CD14-positive monocyte (primary cell): ENCODE measurements at places on chromosomes 2 and 18. TPM values are rescaled to one million over a fixed set of nuclear protein-coding genes. Genes with fewer than 3 reads are reported as not detected.

DNA sequence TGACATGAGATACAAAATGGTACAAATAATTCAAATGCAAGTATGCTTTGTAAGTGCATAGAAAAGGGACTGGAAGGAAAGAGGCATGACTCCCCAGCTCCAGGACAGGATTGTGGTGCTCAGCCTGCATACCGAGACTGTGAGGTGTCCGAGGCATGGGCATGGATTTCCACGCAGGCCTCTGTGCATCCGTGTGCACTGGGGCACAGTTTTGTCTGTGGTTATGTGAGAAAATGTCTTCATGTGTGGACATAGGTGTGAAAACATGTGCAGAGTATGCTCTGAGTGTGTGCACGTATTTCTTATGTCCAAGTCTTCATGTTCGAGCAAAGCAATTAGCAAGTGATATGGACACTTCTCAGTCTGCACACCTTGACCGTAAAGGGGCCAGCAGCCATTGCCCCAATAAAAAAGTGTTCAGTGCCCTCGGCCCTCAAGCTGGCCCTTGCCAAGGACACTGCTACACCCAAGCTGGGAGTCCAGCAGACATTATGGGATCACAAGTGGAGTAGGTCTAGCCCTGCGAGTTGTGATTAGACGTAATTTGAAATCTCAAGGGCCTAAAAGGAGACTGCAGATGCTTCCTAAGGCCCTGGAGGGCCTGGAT lies 120.7 kb downstream of the CYP26B1 start:
- DNase-seq = no peak

GRCh38 chr2:152557273-152557888 lies 159.9 kb downstream of the PRPF40A start:
- DNase-seq = no peak

GRCh38 chr2:65061146-65061909 lies 5.1 kb downstream of the CEP68 start:
- DNase-seq = no peak

Gene ARHGAP28
- polyA plus RNA-seq = not detected in 2 replicates

Gene CCDC85A
- polyA plus RNA-seq = not detected in 2 replicates

GRCh38 chr2:238286987-238287736 lies 1.2 kb downstream of the PER2 start:
- DNase-seq = no peak

DNA sequence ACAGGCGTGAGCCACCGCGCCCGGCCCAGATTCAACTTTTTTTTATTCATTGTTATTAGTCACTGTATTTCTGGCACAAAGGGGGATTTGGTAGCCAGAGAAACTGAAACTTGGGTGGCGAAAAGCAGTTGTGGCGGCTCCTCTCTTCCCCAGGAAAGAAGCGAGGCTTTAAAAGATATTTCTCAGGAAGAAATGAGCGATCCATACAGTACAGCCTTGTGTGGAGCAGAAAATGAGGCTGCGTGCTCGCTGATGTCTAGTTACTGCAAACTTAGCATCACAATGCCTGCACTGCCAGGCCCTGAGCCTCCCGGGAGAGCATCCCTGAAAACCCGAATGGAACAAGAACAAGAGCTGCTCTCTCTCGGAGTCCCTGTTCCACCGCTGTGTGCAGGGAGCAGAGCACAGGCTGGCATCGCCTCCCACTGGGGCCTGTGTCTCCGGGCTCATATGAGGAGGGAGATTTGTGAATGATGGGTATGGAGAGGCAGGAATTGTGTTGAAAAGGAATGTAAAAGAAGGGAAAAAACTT lies 234.0 kb downstream of the ZNF516 start:
- no peak for DNase-seq

- no peak for DNase-seq
Measured at GRCh38 chr2:42922790-42923579, 130.6 kb upstream of the HAAO start.

Gene ZAP70
- 0.38 TPM for polyA plus RNA-seq

- DNase-seq = no peak
Measured at GRCh38 chr2:36831185-36831584, 134.7 kb downstream of the VIT start.

DNA sequence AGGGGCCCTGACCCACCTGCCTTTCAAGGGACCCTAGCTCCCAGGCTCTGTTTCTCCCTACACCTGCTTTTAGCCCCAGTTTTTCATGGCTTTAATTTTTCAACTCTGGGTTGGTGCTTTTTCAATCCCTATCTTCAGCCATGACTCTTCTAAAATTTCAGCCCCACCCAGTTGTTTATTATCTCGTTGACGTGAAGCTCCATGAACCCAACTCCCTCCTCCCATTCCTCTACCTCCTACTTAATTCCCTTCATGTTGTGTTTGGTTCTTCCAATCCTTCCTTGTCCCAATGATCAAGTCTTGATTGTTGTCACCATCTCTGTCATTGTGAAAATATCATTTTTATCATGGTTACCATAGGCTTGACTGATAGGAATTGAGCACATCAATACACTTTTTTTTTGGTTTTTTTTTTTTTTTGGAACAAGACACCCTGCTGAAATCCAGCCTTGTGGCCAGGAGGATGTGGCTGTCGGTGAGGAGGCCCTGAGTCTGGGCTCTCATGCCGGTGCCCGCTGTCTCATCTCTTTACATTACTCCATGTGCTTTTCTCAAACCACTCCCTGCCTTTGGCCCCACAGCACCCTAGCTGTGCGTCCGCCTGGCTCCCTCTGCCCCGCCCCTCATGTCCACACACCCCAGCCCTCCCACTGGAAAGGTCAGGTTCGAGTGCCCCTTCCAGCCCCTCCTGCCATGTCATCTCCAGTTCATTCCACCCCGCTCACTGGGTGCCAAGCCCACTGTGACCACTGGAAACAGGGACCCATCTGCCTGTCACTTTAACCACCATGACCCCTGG lies 39.3 kb downstream of the NAPG start:
- no peak for DNase-seq

DNA sequence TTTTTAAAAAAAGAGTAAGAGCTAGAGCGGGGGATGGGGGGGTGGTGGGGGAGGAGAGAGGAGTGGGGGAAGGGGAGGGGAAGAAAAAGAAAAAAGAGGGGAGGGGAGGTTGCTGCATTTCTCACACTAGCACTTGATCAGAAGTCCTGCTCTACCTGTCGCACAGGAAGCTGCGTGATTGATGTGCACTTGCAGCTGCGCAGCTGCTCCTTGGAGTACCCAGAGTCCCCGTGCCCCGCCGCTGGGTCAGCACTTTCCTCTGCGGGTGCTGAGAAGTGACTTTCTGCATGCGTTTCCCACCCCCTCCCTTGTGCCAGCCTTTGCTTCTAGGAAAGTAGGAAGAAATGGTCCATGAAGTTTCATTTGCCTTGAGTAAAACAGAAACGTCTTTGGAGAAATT lies 297.3 kb downstream of the ETAA1 start:
- DNase-seq = no peak

DNA sequence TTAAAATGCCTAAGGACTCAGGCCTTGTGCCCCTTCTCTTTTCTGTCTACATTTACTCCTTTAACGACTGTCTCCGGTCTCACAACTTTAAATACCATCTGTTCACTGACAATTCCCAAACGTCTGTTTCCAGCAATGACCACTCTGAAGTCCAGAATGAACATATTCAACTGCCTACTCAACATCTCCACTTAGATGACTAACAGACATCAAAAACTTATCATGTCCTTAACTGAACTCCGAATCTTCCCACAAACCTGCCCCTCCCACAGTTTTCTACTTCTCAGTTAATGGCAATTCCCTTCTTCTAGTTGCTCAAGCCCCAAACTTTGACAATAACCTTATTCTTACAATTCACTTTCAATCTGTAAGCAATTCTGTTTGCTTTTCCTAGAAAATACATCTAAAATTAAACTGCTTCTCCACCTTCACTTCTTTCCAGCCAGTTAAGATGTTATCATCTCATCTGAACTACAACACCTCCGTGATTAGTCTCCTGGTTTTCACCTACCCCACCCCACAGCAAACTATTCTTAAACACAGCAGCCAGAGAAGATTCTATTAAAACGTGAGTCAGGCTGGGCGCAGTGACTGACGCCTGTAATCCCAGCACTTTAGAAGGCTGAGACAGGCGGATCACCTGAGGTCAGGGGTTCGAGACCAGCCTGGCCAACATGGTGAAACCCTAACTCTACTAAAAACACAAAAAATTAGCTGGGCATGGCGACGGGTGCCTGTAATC lies 2.8 kb downstream of the C1D start:
- DNase-seq = no peak

DNA sequence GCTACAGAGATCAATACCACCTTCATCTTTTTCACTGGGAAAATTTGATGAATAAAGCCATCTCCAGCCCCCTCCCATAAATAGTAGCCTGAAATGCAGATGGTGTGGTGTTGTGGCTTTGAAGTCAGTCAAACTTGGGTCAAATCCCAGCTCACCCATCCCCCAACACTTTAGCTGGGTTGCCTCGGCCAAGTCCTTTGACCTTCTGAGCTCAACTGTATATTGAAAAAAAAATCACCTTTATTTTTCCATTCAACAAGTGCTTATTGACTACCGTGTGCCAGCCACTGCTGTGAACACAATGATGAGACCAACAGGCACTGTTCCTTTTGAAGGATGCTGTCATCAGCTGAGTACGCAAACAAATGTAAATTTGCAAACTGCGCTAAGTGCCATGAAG lies 35.1 kb upstream of the NTSR2 start:
- no peak for DNase-seq

- DNase-seq = peak; percentile 97
Measured at GRCh38 chr2:37653805-37654378, 17.6 kb downstream of the CDC42EP3 start.

DNA sequence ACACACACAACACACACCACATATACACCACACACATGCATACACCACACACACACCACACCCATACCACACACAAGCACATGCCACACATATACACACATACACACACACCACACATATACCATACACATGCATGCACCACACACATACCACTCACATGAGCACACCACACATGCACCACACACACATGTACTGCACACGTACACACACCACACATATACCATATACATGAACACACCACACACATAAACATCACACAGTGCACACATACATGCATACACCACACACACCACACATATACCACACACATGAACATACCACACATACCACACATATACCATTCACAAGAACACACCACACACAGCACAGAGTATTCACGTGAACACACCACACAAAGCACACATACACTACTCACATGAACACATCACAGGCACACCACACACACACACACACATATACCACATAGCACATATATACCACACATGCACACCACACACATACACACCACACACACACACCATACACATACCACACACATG lies 219.9 kb upstream of the RAB6C start:
- DNase-seq = no peak

Gene RGPD3
- polyA plus RNA-seq = 0.05 and 0.25 TPM in 2 replicates

Gene CTAGE1
- not detected for polyA plus RNA-seq

Gene IL1RL1
- polyA plus RNA-seq = not detected

GRCh38 chr18:34838669-34839068 lies 128.6 kb downstream of the DTNA start:
- DNase-seq = no peak

Gene RAPGEF4
- not detected in 2 replicates for polyA plus RNA-seq

Gene MAP3K20
- polyA plus RNA-seq = 21.6 TPM

Gene MC5R
- polyA plus RNA-seq = not detected in 2 replicates

DNA sequence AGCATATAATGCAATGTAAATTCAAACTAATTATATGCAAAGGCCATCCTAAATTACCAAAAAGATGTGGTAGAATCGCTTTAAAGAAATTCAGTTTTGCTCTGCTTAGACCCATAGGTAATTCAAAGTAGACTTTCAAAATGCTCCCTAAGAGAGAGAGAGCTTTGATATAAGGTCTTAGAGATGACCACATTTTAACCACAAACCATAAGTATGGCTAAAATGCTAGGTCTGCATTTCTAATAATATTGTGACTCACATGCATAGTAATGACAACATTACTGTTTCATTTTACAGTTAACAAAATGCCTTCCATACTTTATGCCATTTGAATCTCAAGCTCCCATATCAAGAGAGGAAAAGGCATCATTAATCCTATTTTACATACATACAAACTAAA lies 144.5 kb downstream of the RAD51AP2 start:
- DNase-seq = no peak

DNA sequence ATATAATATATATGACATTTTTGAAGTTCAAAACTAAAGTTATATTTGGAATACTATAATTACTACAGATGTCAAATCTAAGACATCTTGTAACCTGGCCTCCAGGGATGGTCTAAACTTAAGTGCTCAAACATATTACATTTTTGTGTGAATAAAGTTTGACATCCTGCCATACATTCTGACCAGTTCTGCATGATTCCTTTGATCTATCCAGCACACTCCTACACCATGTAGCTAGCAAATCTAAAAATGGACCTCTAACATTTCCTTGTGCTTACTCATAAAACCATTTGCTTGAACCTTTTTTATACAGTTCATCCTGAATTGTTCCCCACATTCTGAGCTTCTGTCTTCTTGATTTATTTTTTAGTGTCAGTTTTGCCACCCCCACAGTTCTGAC lies 294.3 kb upstream of the ZNF804A start:
- DNase-seq = no peak

Gene ERMN
- polyA plus RNA-seq = 0.61 and 3.9 TPM in 2 replicates

Gene PKDCC
- polyA plus RNA-seq = not detected

DNA sequence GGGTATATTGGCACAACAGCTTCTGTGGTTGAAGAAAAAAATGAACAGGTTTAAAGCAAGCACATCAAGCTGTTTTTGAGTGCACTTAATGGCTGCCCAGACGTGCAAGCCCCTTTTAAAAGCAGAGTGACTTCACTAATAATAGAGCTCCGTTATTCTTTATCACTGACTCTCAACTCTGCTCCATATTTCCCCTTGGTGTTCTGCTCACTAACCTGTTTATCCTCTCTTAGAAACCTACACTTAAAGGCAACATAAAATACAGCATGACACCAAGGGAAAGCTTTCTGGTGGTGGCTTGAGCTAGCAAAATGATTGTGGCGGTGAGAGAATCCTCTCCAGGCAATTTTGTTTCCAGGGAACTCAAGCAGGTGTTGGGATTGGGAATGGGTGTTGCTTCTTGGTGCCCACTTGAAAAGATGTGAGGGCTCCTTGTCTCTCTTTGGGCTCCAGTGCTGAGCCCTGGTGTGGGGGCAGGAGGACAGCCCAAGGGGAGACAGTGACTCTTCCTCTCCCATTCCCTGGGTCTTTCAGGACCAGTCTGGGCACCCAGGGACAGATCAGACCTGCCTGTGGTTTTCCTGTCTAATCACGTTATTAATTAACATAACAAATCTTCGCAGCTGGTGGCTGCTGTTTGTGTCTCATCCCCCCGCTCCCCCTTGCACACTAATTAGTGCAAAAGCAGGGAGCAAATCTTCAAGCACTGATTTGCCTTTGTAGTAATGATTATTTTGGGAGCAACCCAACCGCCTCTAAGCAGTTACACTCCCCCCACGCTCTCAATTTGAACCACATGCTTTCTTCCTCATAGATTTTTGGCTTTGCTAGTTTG lies 289.4 kb upstream of the CXCR4 start:
- no peak for DNase-seq

Gene TMEM182
- polyA plus RNA-seq = 0.69 TPM

DNA sequence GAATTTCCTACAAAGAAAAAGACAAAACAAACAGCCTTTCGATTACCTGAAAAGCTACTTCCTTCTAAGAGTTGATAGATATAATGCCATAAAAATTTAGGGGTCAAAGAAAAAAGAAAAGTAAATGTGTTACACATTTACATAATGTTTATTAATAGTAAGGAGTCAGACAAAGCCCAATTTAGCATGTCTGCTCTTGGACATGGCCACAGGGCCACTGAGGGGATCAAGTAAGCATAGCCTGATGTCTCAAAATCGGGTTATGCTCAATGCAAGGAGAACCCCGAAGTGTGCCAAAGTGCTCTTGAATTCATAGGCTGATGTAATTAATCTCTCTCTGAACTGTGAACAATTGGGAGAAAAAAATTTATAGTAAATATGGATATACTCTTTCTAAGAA lies 61.6 kb downstream of the RTN4 start:
- no peak for DNase-seq

Gene TNFAIP6
- 8.2 TPM for polyA plus RNA-seq

Gene OTOS
- not detected in 2 replicates for polyA plus RNA-seq
